ENCODE measurements at places on chromosomes 7 and 10. TPM values are rescaled to one million over a fixed set of nuclear protein-coding genes. Genes with fewer than 3 reads are reported as not detected.

- DNase-seq, result no peak
Measured at GRCh38 chr7:101390901-101391301, 28.2 kb downstream of the COL26A1 start.

DNA sequence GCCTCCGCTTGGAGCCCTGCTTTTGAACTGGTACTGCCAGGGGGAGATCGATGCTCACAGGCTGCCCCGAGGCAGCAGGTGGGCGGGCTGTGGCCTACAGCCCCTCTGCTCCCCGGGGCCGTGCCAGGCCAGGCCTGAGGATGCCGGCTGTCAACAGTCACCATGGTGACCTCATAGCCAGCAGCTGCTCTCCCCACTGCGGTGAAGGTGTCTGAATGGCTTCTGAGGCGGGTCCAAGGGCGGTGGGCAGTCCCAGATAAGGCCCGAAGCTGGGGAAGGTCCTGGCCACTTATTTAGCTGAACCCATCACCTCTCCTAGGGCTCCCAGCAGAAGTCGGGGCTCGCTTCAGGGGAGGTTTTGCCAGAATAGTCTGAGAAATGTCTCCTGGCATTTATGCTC, 179.3 kb downstream of the ARHGAP12 start:
- no peak for DNase-seq

Gene CNPY1
- not detected for total RNA-seq

- DNase-seq, result peak; percentile 27
Measured at GRCh38 chr10:112115781-112116385, 67.7 kb downstream of the GPAM start.

Gene CTAGE4
- 0.30 TPM for total RNA-seq

DNA sequence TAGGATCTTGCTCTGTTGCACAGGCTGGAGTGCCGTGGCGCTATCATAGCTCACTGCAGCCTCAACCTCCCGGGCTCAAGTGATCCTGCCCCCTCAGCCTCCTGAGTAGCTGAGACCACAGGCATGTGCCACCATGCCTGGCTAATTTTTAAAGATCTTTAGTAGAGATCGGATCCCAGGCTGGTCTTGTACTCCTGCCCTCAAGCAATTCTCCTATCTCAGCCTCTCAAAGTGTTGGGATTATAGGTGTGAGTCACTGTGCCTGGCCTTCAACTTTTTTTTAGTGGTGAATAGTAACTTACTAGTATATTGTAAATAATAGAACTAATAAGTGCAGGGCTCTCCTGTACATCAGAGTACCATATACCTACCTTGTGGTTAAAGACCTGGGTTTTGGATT, 52.1 kb upstream of the LMTK2 start:
- DNase-seq, result no peak

- no peak for DNase-seq
Measured at GRCh38 chr7:134925766-134926165, 60.5 kb upstream of the AGBL3 start.

DNA sequence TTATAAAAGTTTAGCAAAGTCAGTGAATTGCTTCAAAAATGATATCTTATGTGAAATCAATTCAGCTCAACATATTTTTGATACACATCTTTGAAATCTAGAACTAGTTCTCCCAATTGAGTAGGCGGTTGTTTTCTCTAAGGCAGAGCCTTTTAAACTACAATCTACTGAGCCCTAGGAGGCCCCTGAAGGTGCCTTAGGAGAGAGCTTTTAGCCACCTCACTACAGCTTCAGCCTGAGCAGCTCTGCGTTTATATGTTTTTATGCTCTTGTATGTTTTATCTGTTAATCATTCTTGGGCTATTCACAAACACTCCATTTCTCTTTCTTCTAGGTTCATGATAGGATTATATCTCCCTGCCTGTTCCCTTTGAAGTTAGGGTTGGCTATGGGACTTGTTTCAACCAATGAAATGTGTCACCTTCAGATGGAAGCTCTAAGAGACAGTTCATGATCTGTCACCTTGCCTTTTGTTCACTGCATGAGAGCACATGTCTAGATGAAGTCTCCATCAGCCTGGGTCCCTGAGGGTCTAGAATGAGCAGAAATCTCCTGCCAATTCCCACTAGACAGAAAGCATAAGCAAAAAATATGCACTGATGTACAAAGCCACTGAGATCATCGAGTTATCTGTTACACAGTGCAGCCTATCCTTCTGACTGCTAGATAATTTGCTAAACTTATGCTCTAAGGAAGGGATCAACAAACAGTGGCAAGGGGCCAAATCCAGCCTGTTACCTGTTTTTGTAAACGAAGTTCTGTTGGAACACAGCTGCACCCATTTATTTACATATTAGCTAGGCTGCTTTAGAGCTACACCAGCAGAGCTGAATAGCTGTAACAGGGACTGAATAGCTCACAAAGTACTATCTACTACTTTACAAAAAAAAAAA, 128.5 kb upstream of the CDK1 start:
- DNase-seq, result no peak

Gene TCAF1
- 48.3 TPM for total RNA-seq

- no peak for DNase-seq
Measured at GRCh38 chr10:3931901-3932300, 146.9 kb upstream of the KLF6 start.

- no peak for DNase-seq
Measured at GRCh38 chr7:127620406-127621233, 2.7 kb upstream of the PAX4 start.

Gene ASZ1
- total RNA-seq, result not detected

DNA sequence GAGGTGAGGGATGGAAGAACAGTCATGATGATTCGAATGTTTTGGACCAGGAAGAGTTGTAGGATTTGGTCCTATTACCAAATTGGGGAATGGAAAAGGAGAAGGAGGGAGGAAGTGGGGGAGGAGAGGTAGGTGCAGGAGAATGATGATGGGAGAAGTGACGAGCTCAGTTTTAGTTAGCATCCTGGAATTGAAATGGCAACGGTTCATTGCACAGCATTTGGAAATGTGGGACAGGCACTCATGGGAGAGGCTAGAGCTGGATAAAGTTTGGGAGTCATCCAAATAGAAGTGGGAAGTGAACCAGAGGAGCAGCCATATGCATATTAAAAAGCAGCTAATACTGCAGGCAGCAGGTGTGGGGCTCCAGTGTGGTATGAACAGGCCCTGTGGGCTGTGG, 253.6 kb downstream of the SORCS3 start:
- DNase-seq, result no peak

Gene DYDC2
- total RNA-seq, result not detected

GRCh38 chr10:49612513-49613164, 1.2 kb upstream of the CHAT start:
- DNase-seq, result no peak

DNA sequence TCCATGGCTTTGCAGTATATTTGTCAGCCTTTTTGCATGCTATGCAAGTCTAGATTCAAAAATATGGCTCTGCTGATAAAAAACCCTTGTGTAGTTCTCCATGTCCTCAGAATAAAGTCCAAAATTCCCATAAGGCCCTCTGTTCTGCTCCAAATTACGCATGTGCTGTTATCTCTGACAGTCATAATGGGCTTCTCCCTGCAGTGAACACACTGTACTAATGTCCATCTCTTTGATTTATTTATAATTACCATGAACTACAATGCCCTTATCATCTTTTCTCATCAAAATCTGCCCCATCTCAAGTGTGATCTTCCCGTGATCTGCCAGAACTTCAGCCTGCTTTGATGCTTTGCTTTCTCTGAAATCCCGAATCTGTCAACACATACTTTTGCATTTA, 87.7 kb downstream of the TSPAN12 start:
- DNase-seq, result no peak

GRCh38 chr7:39184391-39184790, 206.7 kb downstream of the POU6F2 start:
- DNase-seq, result no peak

All from endothelial cell of umbilical vein (primary cell).